ENCODE measurements at places on chromosomes 2 and 18. TPM values are rescaled to one million over a fixed set of nuclear protein-coding genes. Genes with fewer than 3 reads are reported as not detected.

The RAB6D gene
- total RNA-seq = 0.13 TPM

DNA sequence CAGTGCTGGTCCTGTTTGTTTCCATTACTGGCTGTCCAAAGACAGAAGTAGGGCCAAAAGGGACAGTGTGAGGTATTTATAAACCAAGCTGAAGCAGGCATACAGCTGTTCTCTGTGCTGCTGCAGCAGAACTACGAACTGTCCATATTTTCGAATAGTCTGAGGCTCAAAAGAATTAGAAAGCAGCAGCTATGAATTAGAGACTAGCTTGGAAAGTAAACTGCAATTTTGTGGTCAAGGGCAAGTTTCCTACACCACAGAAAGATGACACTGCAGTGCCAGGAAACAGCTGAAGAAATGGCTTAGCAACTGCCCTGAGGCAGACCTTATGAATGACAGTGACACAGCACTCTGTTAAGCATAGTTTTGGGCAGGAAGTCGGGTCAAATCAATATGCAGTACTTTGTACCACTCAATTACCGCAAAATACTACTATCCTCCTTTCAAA is 125.3 kb downstream of the TMEM131 start:
- DNase-seq = no peak

DNA sequence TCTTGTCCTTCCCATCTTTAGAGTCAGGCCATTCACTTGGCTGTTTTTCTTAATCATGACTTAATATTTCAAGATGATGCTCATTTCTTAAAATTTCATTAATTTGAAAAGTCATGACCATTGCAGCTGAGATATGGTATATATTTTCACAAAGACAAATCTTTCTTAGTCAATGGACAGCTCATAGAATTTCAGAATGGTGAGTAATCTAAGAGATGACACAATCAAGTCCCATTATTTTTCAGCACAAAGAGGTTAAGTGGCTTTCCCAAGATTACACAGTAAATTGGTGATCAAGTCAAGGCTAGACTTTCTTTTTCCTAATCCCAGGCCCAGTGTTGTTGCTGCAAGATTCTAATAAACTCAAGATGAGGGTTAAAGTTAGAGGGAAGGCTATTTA is 34.4 kb upstream of the NT5C1B start:
- DNase-seq = no peak

The IL1F10 gene
- not detected for total RNA-seq

DNA sequence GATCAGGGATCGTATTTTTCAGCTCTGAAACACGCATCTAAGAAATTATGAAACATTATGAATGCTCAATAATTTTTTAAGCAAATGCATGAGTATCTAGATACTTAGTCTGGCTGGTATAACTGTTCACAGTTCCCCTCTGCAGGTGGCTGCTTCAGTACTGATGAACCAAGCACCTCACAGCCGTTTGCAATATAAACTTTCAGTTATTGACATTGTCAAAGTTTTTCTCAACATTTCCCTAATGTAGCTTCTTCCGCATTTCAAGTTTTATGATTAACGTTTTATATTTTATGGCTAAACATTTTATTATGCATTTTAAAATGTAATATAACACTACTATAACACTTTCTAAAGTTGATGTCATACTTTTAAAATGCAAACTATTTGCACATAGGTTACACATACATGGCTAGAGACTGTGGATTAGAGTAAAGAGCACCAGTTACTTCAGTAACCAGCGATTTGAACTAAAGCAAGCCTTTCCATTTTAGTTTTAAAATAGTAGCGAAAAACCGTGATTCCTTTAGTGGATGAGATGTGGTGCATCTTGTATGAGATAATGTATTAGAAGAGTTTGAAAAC is 495.4 kb downstream of the XIRP2 start:
- DNase-seq = no peak

DNA sequence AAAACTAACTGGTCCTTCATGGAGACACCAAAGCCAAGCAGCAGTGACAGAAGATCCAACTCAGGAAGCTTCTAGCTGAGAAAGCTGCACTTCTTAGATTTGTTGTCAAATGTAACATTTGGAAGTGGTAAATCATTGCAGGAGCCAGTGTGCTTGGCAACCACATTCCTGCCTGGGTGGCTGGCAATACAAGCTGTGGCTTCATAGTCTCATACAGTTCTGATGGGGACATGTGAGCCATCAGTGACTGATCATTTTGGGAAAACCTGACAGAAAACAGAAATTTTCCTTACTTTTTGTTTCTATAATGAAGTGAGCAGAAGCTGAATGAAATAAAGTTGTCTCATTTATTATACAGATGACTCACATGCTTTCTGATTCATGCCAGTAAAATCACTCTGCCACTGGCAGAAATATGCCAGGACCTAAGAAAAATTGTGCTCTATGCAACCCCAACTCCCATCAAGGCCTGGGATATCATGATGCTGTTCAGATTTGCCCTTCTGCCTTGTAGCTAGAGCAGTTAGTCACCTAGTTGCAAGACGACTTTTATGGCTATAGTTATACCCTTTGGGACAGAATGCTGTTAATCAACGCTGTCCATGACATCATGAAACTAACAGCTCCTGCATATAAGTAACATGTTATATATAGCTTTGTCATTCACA is 508.1 kb downstream of the ADCYAP1 start:
- DNase-seq = no peak
